ENCODE measurements at places on chromosomes 2 and 18.

DNA sequence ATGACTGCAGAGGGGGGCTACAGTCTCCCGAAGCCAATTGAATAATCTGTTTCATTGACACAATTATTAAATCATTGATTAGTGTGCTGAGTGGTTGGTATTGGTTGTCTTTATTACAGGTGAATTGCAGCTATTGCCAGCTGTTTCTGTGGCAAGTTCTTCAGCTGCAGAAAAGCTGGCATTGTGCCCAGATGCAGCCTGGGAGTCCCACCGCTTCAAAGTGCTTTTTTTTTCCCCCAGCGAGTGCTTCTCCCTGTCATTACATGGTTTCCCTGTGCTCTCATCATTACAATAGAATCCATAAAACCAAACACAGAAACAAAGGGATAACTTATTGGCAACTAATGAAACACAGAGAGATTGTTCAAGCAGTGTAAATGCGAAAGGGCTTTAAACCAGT is 164.7 kb downstream of the GRB14 start:
- DNase-seq = no peak

- no peak for DNase-seq
These were observed 24.3 kb downstream of the BABAM2 start for GRCh38 chr2:27914805-27915175.

GRCh38 chr18:10893196-10893595 is 256.2 kb downstream of the PIEZO2 start:
- DNase-seq = no peak

GRCh38 chr2:59276033-59276432 is 1034.9 kb upstream of the FANCL start:
- no peak for DNase-seq

DNA sequence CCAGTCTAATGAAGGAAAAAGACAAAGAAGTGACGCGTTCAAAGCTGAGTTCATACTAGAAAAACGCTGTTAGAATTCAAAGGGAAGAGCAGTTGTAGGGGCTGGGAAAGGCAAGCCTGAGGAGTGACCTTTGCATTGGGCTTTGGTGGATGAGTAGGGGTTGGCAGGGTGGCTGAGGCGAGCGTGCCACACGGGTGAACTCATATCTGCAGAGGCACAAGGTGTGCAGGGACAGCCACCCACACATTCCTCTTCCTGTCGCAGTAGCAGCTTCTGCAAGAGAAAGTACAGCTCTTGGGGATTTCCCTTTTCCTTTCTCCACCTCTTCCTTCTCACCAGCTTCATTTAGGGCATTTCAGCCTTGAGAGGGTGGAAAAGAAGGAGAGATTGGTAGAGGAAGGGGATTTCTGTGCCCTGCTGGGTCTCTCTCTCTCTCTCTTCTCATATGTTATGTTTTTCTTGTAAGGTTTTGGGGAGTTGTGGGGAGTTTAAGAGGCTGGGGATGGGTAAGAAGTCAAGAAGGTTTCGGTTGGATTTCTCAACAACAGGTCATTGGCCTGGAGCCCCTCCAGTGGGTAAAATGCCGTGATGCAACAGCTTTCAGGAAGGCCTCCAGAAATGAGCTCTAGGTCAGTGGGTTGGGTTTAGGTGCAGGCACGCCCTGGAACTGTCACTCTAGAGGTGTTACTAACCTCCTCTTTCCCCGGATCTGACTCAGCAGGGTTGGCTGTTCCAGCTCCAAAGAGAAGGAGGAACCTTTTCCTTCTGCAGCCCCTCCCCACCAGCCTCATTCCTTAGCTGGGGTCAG is 40.1 kb downstream of the ODC1 start:
- no peak for DNase-seq
